ENCODE measurements at places on chromosomes 16 and 17.

DNA sequence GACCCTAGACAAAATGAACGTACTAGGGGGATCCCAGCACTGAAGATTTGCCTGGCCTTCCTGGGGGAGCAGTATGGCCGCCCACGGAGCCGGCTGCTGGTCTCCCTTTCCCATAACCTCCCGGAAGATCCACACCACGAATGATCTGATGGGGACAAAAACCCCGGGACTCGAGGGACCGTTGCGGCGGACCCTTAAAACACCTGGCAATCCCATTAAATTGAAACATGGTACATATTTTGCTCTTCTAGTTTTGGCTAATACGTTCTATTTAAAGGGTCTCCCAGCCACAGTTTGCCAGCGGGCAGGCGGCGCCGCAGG is 45.2 kb upstream of the LCMT1 start:
- DNase-seq: peak; percentile 10

DNA sequence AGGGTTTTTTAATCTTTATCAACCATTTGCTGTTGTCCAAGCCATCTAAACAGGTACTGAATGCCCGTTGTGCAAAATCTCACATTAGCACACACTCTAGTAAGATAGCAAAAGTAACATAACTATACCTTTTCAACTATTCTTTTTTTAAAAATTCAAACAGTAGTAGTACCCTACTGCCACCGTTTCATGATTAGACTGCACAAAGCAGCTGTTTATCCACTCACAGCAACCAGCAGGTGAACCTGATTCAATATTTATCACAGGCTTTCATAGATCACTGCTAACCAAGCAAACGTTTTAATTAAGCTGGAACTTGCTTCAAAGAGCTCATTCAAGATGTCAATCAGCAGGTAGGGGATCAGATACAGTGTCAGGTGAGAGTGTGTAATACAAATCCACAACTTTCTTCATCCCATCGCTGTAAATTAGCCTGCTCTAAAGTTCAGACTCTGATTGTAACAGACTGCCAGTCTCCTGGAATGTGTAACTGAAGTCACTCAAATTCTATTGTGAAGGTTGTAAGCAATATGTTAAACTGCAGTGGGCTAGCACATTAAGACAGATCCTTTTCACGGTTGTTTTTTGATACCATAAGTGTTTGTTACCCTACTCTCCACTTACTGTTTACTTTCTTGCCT is 47.3 kb downstream of the BRIP1 start:
- no peak for DNase-seq

DNA sequence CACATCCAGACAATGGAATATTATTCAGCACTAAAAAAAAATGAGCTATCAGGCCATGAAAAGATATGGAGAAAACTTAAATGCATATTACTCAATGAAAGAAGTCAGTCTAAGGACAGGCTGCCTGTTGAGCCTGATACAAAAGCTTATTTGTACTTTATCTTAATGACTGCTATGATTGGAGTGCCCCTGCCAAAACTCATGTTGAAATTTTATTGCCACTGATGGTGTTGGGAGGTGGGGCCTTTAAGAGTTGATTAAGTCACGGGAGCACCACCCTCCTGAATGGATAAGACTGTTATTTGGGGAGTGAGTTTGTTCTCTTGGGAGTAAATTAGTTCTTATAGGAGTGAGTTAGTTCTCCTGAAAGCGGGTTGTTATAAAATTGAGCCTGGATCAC is 9.9 kb downstream of the C17orf67 start:
- no peak for DNase-seq

DNA sequence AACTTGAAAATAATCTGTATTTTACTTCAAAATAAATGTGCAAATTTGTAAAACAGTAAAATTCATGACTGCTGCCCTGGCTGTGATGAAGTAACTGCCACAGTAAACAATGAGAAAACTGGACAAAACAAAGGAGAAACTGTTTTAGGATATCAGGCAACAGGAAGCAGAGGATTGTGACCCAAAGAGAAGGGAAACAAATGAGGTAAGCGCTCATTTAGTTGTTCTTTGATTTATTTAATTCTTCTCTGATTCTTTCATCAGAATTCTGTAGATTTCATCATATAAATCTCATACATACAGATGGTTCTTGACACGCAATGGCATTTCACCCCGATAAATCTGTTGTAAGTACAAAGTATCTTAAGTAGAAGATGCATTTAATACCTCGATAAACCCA is 198.1 kb upstream of the AXIN2 start:
- no peak for DNase-seq

GRCh38 chr17:56908001-56908542 is 5.8 kb downstream of the TRIM25 start:
- peak; percentile 44 for DNase-seq

DNA sequence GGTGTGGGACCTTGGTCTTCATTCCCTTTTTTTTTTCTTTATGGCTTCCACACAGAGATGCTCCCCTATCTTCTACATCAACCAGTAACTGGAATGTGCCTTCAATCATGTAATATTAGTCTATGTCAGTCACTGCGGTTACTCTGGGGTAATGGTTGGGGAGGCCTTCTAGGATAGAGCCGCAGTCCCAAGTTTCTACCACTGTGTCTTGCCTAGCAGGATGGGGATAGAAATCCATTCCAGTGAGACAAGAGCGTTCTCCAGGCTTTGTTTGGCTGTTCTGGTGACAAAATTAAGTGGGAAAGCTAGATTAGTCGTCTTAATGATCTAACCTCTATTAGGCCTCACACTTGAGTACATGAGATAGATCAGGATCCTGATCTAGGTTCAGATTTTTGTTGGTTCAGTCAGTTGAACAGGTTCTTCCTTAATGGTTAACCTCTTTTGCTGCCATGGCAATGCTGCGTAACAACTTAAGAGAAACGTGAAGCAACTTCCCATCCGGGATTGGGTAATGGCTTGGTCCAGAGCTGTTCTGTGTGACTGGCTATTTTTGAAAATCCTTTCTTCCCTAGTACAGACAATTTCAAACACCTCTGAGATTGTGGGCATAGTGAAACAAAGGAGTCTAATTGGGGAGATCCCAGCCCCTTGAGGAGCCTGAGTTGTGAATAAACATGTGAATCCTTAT is 8.7 kb downstream of the MSL1 start:
- DNase-seq: no peak

- DNase-seq: no peak
These were observed 612.1 kb upstream of the SALL1 start for GRCh38 chr16:51763072-51763661.

DNA sequence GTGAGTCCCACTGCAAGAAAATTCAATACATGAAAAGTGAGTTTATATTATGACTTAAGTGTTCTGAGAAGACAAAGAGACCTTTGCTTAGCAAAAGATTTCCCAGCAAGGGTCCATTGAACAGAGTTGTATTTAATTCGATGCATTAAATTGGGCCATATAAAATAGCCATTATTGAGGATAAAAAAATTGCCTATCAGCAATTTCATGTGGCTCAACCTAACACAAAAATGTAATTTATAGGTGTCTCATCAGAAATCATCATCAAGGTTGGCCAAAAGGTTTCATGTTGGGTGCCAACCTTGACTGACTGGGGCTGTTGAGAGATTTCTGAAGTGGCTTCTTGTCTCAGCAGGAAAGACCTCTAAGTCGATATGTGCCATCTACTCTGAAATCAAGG is 84.8 kb upstream of the TOX3 start:
- DNase-seq: no peak

DNA sequence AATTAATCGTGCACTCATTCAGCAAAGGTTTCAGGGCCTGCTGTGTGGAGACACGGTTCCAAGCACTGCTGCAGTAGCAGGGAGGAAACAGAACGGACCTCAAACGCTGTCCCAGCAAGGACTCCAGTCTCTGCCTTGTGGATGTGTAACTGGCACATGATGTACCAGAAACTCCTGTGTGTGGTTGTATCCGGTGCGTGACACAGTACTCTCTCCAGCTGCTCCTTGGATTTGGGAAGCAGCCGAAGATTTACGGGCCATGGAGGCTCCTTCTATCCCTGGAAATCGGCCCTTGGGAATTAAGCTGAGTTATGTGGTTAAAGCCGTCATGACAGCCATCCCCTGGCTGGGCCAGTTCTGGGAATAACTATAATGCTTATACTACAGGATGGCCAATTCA is 8.5 kb upstream of the ANKRD11 start:
- no peak for DNase-seq

- no peak for DNase-seq
These were observed 1.1 kb downstream of the SPSB3 start for GRCh38 chr16:1781254-1781653.

DNA sequence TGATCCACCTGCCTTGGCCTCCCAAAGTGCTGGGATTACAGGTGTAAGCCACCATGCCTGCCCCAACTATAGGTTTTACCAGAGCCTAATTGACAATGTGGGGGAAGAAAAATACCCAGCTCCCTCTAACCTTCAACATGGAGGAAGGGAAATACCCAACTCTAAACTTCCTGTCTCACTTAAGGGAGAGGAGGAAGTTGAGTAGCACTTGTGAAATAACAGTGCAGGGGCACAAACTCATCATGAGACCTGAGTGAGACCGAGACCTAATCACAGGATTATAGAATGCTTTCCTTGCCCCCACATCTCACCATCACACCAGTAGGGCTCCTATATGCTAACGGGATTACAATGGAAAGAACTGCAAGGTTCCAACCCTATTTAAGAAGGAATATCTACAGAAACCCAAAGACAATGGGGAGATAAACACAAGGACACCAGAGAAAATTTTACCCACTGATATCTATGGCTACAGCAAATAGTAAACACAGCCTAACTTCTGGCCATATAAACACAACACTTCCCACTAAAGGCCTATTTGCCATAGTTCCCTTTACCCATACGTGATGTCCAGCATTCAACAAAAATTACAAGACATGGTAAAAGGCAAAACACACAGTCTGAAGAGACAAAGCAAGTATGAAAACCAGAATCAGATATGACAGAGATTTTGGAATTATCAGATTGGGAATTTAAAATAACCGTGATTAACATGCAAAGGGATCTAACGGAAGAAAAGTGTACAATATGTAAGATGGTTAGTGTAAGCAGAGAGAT is 26.9 kb downstream of the OR3A1 start:
- no peak for DNase-seq

- DNase-seq: no peak
These were observed 4.7 kb downstream of the PDE6G start for GRCh38 chr17:81651692-81652091.

- no peak for DNase-seq
These were observed 400.9 kb downstream of the SLC39A11 start for GRCh38 chr17:72691586-72691985.

DNA sequence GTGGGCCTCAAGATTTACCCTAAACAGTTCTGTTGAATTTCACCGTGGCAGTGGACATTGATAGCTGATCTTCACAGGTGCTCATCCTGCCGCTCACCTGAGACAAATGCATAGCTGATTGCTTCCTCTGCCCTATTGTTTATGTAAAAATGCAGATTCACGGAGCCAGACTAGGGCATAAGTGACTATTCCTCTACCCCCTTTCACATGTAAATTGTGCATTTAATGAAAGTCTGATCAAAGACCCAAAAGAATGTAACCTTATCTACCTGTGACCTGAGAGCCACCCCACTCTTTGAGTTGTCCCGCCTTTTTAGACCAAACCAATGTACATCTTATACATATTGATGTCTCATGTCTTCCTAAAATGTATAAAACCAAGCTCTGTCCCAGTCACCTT is 312.4 kb upstream of the CDH5 start:
- no peak for DNase-seq

DNA sequence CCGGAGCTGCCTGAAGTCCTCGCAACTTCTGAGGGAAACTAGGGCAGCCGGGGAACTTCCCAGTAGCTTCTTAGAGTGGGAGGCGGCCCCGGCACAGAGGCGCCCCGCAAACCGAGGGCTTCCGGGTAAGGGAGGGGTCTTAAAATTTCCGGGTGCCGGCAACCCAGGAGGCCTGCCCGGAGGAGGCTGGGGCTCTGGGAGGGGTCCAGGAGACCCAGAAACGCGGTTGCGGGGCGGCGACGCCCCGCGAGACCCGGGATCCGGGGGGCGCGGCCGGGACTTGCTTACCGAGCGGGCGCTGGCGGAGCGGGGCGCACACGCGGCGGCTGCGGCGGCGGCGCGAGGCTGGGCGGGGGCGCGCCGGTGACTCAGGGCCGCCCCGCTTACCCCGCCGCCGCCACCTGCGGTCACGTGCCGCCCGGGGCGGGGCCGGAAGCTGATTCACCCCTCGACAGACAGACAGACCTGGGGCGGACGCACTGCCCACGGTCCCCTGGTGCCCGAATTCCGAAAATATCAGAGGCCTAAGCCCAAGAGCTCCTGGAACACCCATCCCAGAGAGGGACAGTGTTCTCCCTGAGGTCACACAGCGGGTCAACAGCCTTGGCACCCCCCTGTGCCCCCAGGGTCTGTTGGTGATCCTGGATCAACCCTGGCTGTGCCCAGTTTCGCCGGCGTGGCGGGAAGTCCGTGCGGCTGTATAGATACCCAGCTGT is at the start of gene FAM83G:
Gene FAM83G (minus strand): TSS at position 344 of the 716 bp plus-strand sequence. CDS start 723 bp downstream, outside the sequence.
- DNase-seq: peak; percentile 91

- DNase-seq: peak; percentile 58
These were observed at the start of gene DNASE1 for GRCh38 chr16:3654249-3654991. Gene DNASE1, plus strand, starts transcription at chr16:3654691. Its CDS starts 683 bp downstream, at chr16:3655374.

- no peak for DNase-seq
These were observed 7.8 kb downstream of the GRB7 start for GRCh38 chr17:39745335-39746144.

- no peak for DNase-seq
These were observed 168.9 kb upstream of the CIBAR2 start for GRCh38 chr16:85281181-85281580.

DNA sequence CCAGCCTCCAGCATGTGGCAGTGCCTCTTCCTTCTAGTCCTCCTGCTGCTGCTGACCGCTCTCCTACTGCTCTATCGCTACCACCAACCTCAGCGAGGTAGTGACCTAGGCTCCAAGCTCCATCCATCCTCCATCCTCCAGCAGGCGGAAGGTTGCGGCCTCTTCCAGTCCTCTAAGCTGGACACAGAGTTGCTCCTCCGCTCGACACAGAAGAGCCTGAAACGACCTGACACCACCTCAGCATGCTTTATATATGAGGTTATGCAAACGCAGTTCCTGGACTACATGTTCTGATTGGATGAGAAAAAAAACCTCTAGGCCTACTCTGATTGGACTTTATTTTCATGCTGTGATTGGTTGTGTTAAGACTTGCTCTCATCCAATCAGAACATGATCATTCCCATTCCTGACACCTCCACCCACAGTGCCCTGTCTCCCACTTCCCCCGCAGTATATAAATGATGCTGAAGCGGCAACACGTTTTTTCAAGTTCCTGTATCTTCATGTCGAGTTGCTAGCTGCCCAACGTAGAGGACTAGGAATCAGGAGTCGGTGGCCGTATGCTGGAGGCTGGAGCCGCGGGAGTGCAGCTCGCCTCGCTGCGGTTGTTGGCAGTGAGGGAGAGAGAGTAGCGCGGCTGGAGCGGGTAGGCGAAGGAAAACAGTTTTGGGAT is 398.1 kb downstream of the KCNJ18 start:
- no peak for DNase-seq

GRCh38 chr17:29807520-29808361 is 122.3 kb downstream of the SSH2 start:
- peak; percentile 76 for DNase-seq

DNA sequence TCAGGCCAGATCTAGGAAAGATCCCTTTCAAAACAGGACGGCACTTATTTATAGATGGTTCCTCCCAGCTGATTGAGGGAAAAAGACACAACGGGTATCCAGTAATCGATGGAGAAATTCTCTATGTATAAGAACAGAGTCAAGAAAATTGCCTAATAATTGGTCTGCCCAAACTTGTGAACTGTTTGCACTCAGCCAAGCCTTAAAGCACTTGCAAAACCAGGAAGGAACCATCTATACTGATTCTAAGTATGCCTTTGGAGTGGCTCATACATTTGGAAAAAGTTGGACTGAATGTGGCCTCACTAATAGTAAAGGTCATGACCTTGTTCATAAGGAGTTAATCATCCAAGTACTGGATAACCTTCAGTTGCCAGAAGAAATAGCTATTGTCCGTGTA is 5.9 kb downstream of the HPR start:
- no peak for DNase-seq
